ENCODE measurements at places on chromosomes 6 and 20. TPM values are rescaled to one million over a fixed set of nuclear protein-coding genes. Genes with fewer than 3 reads are reported as not detected.

CYP21A2 gene
- polyA plus RNA-seq: 0.71 TPM

NKAIN2 gene
- 0.67 TPM for polyA plus RNA-seq

PRDM13 gene
- polyA plus RNA-seq: 0.02 TPM

DEFB132 gene
- 1.9 TPM for polyA plus RNA-seq

NKX2-4 gene
- polyA plus RNA-seq: not detected

FAXC gene
- 1.1 TPM for polyA plus RNA-seq

LPA gene
- polyA plus RNA-seq: not detected

SLC32A1 gene
- not detected for polyA plus RNA-seq

LGSN gene
- 0.01 TPM for polyA plus RNA-seq

TENT5A gene
- polyA plus RNA-seq: 2.0 TPM

SLC4A11 gene
- 1.0 TPM for polyA plus RNA-seq

GRIK2 gene
- polyA plus RNA-seq: 0.39 TPM

PGC gene
- polyA plus RNA-seq: 263 TPM

PM20D2 gene
- 4.0 TPM for polyA plus RNA-seq

ACSS1 gene
- polyA plus RNA-seq: 27.2 TPM

BTNL2 gene
- not detected for polyA plus RNA-seq

ULBP3 gene
- 1.3 TPM for polyA plus RNA-seq

SPACA1 gene
- polyA plus RNA-seq: not detected

IL17F gene
- polyA plus RNA-seq: not detected

TRIM15 gene
- polyA plus RNA-seq: not detected

All from adipose tissue (tissue), 3 donors.